Anterior cingulate cortex (tissue), 58 donors: ENCODE measurements at places on chromosomes 4 and X.

DNA sequence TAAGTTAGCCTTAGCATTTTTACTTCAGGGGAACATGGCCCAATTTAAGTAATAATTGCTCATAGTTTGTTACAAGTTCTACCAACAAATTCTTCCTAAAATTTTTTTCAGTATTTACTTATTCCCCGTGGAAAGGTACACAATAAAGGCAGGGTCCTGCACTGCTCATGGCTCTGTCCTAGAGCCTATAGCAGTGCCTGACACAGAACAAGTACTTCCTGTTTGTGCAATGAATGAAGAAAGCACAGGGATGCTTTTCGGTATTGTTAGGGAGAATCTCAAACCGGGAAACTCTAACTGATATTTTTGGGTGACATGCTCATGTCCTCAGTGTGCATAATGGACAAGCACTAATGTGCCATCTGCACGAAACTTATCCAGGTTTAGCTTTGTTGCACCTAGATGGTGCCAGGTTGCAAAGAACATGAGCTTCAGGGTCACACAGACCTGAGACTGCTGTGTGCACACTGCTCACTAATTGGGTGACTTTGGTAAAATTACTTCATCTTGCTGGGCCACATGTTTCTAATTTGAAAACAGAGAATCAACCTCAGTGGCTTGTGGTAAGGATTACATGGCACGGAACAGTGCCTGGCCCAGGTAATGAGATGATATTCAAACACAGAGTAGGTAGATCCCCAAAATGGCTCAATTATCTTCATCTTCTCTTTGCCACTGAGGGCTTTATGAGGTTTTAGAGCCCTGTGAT is 175.8 kb upstream of the NPY2R start:
- no peak for DNase-seq

GRCh38 chrX:78710171-78710570 is 37.3 kb upstream of the LPAR4 start:
- no peak for DNase-seq

DNA sequence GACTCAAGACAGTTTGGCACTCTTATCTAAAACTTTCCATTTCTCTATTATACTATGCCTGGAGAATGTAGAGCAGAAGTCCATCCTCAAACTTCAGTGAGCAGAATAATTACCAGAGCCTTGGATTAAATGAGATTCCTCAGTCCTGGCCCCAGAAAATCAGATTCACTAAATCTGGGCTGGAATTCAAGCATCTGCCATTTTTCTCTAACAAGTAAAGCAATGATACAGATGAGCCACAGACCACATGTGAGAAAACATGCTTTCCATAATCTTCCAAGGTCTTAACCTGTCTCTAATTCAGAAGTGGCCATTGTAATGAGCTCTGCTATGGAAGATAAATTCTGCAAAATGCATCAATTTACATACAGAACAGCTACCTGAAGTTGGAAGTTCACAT is 25.4 kb downstream of the SOWAHB start:
- DNase-seq, result no peak

- no peak for DNase-seq
These were observed 8.5 kb downstream of the TIGD2 start for GRCh38 chr4:89119836-89120235.

DNA sequence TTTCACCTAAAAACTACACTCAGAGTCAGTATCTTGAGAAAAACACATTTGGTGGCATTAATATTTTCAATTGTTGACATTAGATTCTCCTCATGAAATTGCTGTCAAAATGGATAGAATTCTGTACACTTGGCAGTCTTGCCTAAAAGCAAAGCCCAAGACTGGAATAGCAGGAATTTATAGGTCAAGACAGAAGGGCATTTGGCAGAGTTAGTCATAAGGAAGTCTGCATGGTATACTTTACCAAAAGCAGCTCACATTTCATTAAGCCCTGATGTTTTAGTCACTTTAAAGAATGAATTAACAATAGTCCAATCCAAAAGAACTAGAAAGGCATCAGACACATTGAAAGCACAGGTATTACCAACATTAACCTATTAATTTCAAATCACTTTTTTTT is 7.1 kb downstream of the CCDC160 start:
- no peak for DNase-seq

DNA sequence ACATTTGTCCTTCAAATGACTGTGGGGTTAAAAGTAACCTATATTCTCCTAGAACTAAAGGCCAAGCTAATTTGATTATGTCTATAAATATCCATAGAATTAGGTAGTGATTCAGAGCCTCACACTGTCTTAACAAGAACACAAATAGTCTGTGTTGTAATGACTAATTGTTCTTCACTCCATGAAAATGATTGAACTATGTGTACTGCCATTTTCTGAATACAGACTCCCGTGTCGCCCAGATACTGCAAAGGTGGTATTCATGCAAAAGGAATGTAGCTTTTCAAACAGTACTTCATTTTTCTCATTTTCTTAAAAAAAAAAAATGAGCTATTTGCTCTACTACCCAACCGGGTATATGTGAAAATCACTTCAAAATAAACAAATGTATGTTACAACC is 11.3 kb upstream of the PHKA2 start:
- DNase-seq, result no peak

- no peak for DNase-seq
These were observed 124.4 kb downstream of the ANK2 start for GRCh38 chr4:113173793-113174264.

DNA sequence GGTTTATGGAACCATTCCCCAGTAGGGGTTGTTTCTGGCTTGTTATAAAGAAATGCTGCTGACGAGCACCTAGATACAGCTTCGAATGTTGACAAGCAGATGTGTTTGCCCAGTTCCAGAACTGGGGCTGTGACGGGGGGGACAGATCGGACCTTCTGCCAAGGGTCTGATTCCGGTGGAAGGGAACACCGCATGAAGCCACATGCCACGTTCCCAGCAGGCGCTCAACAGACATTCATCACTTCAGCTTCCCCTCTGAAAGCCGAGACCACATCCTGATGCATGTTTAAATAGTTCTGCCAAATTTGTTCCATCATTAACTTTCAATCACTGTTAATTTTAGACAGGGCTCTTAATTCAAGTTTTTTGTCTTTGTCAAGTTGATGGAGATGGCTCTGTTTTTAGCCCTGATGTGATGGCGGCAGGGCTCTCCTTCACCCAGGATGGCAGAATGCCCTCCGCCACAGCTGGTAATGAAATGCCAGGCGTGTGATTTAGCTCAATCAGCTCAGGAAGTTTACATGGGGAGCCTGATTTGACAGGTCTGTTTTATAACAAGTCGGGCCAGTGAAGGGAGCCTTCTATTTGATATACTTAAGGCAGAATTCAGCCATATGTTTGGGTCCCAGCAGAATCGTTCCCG is 57.4 kb downstream of the PSAPL1 start:
- no peak for DNase-seq

DNA sequence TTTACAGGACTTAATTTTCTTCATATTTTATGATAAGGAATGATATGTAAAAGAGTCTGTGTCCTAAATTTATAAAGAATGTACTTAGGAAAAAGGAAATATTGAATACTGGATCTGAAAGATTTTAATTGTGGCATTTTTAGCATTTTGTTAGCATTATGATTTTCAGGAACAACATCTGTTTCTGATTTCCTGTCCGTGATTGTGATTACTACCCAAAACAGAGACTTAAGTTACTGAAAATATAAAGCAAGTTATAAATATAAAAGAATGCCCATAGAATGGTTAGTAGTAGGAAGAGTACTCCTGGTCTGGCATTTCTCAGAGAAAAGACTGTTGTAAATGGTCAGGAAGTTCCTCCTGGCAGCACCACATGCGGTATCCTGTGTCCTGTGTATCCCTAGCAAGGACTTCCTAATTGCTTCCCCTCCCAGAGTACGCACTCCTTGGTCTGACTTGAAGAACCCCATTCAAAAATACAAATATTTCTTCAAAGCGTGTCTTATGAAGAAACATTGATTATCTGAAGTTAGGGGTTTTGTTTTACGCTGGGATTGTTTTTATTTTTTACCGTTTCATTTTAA is 88.9 kb downstream of the RS1 start:
- DNase-seq, result no peak

DNA sequence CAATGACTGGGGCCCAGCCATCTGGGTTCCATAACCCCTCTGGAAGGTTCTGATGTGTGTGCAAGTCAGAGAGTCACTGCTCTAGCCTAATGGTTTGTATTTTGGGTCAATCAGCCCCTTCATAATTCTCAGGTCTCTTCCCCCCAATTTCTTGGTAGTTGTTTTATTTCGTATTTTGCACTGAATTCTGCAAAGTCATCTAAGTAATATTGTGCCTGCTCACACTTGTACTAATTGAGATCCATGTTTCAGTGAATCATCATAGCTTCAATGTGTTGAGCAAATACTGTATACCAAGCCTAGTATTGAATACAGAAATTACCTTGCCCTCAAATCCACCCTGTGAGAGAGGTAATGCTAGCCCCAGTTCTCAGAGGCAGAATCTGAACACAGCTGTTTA is 28.0 kb upstream of the TBL1X start:
- no peak for DNase-seq

DNA sequence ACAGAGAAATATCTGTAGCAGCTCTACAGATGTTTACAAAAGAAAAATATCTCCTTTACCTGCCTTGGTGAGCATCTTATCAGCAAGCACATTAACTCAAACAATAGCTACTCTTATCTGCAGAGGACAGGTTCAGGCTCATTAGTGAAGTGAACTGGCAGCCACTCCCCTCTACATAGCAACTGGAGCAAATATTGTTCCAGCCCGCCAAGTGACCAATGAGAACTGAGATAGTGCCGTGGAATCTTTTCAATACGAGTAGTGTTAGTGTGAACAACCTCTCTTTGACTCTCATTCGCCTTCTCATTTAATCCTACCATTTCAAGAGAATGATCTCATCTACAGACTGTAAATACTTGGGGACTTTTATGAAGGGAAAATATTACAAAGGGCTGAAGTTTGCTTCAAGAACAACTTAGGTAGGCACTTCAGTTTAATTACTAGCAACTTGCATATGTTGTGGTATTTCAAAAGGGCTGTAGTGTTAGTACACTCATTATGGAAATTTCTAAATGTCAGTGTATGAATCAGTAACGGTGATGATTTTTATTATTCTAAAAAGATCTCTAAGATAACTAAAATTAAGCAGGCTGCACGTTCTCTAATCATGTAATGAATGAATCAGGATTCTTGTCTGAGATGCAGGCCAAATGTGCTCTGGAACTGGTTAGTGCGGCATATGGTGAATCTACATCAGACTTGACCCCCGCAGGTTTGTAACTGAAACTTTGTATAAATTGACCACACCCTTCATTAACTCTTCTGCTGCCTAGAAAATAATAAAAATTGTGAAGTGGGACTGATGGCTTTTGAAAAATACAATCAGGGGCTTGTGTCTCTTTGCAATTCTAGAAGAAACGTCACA is 72.4 kb downstream of the PALLD start:
- DNase-seq, result no peak

- DNase-seq, result no peak
These were observed 223.2 kb downstream of the PRDM5 start for GRCh38 chr4:120699354-120699753.

- peak; percentile 1 for DNase-seq
These were observed 80.4 kb upstream of the GPC4 start for GRCh38 chrX:133495464-133496391.

GRCh38 chr4:45795135-45795534 is 328.7 kb downstream of the GABRG1 start:
- no peak for DNase-seq

DNA sequence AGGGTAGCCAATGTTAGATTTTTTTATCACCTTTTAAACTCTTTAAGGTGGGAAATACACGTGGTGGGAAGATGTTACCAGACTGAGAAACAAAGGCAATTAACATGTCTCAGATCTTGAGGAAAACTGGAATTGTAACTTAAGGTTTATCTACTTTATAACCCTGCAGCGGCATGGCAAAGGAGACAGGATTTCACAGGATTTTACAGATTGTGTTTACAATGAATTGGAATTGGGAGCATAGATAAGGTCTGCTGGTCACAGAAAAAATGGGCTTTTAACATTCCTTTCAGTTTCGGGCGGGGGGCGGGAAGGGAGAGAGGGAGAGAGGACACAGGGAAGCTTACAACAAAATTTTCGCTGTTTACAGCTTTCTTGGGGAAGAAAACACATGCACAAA is 467.5 kb upstream of the CT83 start:
- DNase-seq, result no peak

DNA sequence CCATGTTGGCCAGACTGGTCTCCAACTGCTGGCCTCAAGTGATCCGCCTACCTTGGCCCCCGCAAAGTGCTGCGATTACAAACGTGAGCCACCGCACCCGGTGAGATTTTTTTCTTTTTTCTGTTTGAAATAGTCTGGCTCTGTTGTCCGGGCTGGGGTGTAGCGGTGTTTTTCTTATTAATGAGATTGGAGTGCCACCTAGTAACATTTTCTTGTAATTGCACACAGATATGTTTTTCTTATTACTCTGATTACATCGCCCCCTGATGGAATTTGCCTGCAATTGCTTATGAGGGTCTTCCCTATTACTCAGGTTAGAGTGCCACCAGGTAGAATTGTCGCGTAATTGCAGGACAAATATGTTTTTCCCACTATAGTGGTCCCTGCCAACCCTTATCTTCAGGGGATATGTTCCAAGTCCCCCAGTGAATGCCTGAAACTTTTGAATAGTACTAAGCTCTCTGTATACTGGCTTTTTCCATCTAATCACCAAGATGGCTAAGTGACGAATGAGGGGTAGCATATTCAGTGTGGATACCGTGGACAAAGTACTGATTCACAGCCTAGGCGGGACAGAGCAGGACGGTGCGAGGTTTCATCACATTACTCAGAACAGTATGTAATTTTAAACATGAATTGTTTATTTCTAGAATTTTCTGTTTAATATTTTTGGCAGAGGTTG is 8.6 kb upstream of the PDHA1 start:
- no peak for DNase-seq

DNA sequence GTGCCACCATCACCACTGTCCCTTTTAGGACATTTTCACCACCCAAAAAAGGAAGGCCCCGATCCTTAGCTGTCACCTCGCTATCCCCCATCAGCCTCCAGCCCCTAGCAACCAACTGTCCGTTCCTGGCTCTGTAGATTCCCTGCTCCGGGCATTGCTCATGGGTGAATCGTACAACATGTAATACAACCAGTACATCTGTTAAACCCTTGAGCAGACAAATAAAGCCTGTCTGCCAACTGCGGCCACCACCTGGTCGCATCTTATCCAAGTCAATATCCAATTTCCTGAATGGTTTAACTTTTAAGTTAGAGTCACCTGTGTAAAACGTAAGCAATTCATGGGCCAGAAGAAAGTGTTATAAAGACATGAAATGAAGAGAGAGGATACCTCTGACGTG is 251.9 kb downstream of the AFAP1 start:
- DNase-seq, result no peak

DNA sequence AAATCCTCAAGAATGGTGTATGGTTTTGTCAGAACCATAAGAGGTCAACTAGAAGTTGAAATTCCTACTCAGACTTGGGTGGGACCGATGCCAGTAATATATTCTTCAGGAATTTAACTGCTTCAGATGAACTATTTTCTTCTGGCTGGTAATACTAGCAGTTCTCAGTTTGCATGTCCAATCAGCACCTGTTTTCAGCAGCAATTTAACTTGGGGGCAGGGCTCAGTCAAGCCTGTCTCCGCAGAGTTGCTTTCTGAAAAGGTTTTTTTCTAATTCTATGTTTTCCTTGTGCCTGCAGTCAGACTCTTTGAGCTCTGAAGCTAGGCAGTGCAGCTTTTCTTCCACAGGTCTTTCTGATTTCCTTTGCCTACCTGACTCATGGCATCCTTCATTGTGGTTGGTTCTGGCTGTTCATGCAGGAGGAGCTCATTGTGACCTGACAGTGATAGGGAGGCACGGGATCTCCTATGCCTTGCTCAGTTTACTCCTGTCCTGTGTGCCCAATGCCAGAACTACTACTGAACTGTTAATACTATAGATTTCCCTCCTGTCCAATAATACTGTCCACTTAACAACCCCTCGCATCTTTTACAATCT is 17.3 kb upstream of the FMR1 start:
- DNase-seq, result no peak

GRCh38 chr4:6548201-6548881 is 26.6 kb upstream of the MAN2B2 start:
- no peak for DNase-seq
